ENCODE measurements at places on chromosomes 5 and 9.

DNA sequence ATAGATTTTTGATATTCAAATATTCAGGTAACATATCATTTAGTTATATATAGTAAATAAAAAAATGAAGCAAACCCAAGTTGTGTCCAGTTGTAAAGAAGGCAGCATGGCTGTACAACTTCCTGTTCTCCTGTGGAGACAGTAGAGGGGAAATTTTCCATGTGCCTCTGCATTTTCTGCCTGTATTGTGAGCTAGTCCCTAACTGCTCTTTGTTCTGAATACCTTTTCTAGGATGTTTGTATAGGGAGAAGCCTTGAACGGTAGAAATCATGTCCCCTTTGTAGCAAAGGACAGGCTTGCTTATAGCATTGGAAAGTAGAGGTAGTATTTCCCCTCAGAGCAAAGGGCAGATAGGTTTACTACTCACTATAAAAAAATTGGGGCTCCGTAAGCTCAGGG is 13.3 kb upstream of the RPS23 start:
- no peak for DNase-seq

DNA sequence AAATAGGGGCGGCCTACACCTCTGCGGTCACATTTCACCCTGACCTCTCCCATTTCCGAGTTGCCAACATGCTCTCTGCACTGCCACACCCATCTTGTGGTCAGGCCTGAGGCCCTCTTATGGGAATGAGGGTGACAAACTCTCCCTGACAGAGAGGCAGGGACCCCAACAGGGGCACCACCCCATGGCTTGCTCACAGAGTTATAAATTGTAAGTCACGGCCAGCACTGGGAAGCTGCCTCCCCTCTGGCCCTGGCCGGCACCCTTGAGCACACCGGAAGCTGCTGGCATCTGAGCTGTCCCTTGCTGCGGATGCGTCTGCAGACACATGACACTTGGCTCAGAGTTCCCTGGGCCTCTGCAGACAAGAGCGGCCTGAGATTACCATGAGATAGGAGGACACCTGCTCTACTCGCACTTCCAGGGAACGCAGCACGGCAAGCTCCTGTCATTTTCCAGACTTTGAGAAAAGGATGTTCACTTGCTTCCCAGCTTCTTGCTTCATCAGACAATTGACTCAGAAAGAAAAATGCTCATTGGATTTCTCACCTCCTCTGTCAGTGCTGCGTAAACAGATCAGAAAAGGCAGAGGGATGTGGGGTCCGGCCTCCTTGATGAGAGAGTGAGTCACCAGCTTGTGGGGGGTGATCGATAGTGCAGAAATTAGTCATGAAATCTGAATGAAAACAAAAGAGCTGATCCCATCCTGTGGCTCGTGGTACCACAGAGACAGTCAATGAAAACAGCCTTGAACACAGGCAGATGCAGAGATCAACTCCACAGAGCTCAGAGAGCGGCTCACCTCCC is 269.8 kb downstream of the SYK start:
- DNase-seq, result no peak

DNA sequence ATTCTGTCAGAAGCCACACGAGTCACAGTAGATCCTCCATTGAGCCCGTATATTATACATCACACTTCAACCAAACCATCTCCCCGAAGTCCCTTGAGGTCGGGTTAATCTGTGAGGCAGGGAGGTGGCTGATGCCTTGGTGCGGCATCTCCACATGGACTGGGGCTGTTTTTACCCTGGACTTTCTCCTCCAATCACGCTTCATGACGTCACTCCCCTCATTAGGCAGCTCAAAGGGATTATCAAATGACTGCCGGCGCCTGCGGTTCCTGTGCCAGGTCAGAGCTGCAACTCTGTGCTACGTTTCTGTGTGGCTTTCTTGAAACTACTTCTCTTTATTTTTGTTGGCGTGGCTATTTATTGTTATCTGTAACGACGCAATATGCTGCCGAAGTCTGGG is 53.7 kb downstream of the TMOD1 start:
- no peak for DNase-seq

DNA sequence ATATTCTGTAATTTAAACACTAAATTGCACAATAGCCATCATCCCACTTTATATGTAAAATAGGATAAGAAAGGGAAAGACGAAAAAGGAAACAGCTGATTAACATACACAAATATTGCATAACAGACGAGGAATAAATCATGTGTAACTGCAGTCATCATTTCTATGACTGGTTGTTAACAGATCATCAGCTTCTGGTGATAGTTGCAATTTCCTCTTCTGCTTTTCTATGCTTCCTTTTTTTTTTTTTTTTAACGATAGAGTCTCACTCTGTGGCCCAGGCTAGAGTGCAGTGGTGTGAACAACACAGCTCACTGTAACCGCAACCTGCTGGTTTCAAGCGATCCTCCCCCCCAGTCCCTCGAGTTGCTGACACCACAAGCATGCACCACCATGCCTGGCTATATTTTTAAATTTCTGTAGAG is 22.5 kb upstream of the JAKMIP2 start:
- DNase-seq, result no peak

DNA sequence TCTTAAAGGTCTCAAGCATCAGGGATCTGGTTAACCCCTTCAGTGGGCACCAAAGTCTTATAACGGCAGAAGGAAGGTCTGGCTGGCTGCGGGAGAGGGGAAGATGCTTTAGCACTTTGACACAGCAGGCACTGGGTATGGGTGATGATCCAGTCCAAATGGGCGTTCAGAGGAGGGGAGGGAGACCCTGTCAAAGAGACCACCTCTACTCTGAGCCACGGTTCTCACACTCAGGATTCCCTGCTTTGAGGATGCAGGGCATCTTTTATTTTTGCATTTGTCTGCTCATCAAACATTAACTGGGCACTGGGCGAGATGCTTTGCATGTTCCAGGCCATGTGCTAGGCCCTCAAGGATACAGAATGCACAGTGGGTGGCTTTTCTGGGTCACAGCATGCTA is 204.0 kb downstream of the DAB2IP start:
- no peak for DNase-seq

GRCh38 chr5:58937031-58937681 is 354.3 kb downstream of the RAB3C start:
- no peak for DNase-seq

DNA sequence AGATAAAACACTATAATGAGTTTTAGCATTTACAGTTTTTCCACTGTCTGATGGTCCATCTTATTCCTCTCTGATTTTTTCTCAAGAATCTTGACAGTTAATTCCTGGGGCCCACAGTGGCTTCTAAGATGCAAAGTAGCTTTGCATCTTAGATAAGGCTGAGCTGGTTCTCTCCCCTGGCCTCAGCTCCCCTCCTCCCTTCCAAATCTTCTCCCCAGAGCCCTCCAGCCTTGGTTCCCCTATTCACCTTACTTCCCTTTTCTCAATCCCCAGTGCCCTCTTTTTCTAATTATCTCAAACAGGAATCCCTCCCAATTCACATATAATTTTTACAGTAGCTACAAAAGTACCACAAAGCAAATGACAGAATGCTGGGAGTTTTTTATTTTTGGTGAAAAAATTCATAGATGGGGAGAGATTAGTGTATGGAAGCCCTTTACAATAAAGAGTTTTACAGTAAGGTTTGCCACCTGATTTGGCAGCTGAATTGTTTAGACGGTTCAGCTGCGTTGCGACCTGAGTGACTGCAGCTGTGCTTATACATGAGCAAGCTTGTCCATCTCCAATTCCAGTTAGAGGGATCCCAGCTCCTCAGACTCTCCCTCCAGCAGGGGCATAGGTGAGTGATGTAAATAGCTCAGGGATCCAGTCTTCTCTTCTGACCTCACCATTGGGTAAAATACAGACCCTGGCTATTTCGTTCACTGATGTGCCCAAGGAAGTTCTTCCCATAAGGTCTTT is 51.4 kb upstream of the CKMT2 start:
- no peak for DNase-seq

GRCh38 chr9:33458444-33458843 is 11.1 kb upstream of the AQP3 start:
- no peak for DNase-seq

DNA sequence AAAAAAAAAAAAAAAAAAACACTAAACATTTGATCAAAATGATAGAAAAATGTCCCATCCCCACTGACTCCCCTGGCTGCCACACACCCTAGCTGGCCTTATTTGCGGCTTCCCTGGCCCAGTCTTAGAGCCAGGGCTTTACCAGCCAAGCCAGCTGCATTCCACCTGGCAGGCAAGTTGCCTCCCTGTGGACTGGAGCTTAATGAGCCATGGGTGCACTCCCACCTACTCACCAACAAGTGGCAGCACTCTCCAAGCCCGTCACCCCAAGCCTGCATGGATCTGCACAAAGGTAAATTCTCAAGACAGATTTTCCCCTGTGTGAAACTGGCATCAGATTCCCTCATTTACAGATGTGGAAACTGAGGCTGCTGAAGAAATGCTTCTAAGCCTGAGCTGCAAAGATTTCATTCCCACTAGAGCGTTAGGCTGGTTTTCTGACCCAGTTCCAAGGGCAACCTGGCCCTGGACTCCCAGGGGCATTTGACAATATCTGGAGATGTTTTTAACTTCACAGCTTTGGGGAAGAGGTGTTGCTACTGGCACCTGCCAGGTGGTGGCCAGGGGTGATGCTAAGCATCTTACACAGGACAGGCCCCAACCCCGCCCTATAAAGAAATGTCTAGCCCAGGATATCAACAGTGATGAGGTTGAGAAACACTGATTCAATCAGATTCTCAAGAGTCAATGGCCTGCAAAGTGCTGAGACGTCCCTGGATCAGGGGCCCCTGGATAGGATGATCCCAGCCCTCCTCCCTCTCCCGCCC is 21.9 kb upstream of the VDAC1 start:
- no peak for DNase-seq

- DNase-seq, result peak; percentile 72
Observed at GRCh38 chr5:138180183-138180782, 1.4 kb downstream of the KIF20A start.

DNA sequence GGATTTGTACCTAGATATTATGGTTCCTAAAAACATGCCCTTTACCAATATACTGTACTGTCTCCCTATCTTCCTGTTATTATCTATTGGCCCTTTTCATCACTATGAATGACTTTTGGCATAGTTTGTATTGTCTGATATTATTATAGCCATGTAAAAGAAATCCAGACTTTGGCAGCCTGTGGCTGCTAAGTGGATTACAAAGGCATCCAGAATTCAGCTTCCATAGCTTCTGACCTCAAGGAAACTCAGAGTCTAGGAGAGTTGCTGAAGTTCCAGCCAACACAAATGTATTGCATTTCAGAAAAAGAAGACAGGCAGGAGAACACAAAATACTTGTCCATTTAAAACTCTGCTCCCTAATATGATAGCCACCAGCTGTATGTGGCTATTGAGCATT is 319.2 kb upstream of the MPDZ start:
- no peak for DNase-seq

- DNase-seq, result no peak
Observed at GRCh38 chr5:118042076-118042475, 946.3 kb downstream of the DTWD2 start.

DNA sequence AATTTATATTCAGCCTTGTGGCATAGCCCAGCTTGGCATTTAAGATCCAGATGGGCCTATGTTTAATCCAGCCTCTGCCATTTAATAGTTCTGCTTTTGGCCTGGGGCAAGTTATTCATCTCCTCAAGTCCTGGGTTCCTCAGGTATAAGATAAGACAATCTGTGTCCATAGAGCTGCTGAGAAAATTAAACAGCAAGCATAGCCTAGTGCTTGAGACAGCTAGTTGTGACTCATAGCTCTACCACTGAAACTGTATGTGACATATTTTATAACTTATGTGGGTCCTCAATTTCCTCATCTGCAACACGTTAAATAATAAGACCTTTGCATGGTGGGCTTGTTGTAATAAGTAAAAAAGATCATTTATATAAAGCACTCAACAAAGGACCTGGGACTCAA is 53.3 kb upstream of the ATP10B start:
- DNase-seq, result no peak

DNA sequence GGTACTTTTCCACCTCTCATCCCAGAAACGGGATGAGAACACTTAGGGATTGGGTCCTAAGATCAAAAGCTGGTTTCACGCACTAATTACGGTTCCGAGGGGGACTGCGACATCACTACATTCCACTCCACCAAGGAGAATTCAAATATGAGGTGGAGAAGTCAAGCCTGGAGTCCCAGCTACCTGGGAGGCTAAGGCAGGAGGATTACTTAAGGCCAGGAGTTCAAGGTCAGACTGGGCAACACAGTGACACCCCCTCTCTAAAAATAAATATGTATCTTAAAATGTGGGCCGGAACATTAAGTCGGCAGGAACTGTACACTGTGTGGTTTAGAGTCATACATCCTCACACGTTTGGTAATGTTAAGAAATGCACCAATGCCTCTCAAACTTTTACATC is 1.6 kb downstream of the GOLGA2 start:
- DNase-seq, result no peak

DNA sequence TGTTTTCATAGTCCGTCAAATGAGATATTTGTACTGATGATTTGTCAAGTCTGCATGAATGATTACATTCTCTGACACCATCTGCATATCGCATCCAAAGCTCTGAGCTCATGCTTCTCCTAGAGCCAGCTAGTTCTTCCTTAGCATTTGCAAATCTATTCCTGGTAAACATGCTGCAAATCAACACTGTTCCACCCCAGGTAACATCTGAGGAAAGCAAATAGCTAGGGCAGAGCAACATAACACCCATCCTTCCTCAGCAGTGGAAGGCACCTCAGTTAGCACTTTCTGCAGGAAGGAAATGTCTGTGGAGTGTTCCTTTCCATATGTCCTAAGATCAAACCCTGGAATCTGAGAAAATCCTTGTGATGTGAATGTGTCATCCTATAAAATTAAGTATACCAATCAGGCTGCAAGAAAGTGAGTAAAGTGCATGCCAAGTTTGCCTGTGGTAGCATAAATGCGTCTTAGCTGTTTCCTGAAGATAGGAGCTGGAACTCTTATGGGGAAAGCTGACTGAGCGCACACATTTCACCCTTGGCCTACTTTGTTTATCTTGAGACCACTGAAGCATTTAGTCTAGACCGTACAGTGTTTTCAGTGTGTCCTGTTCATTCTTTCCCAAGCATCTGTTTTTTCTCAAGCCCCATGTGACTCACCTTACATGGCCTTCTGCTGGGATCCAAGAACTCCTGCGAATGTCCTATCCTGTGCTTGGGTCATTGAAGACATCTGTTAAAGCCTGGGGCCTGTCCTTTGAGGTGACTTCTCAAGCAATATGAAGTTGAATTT is 50.9 kb upstream of the STARD4 start:
- no peak for DNase-seq

GRCh38 chr9:1580215-1580614 is 434.9 kb upstream of the SMARCA2 start:
- no peak for DNase-seq

DNA sequence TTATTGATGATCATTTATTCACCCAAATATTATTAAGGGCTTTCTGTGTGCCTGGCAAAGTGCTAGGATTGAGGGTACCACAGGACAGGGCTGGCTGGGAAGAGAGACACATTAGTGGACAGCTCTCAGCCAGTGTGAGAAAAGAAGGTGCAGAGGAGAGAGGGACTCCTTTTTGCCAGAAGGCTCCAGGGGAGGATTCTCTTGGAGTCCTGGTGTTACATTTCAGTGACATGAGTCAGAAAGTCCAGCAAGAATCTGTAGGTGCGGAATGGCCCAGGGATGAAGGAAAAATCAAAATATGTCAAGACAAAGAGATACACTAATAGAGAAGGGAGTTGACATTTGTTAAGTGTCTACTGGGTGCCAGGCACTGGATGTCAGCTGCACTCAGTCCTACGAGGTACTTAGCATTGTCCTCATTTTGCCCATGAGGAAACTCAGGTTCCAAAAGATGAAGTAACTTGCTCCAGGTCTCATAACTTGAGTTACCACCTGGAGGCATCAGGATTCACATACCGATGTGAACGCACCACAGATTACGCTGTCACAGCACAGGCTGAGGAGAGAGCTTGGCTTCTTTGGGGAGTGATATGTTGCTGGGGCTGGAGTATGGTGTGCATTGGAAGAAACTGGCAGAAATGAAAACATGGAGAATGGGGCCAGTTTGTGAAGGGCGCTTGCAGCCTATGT is 60.5 kb downstream of the RASGRF2 start:
- DNase-seq, result no peak
